ENCODE measurements at places on chromosomes 1 and 21.

- no peaks in the 10 kb centered on the region for H3K27me3 ChIP-seq
- H3K36me3 ChIP-seq: no peaks in the 10 kb centered on the region
- no peaks in the 10 kb centered on the region for H3K4me1 ChIP-seq
- H3K27ac ChIP-seq: no peak overlapping the region
- no peak overlapping the region for H3K4me3 ChIP-seq
- DNase-seq: no peak
These were observed 191.5 kb upstream of the AJAP1 start for GRCh38 chr1:4462831-4463484.

GRCh38 chr1:228095938-228096337, 7.2 kb downstream of the C1orf35 start:
- DNase-seq: no peak
- peaks cover 46% of the 10 kb centered on the region for H3K36me3 ChIP-seq
- no peaks in the 10 kb centered on the region for H3K27me3 ChIP-seq
- peaks cover 2% of the 10 kb centered on the region for H3K4me1 ChIP-seq
- no peak overlapping the region for H3K27ac ChIP-seq

DNA sequence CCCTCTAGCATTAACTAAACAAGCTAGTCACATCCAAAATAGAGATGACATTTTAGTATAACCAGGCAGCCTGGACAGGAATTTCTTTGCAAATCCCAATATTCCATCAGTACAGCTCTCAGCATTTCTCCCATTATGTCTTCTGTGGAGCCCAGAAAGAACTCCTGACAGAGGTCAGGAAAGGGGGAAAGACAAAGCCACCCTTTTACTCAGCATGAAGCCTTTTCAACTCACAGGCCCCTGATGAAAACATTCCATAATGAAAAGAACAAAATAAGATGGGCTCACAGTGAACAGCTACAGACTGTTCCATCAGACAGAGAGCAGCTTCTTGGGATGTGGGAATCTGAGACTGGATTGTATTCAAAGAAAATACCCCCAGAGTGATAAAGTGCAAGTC, 80.6 kb downstream of the TEX35 start:
- H3K4me3 ChIP-seq: no peak overlapping the region
- H3K36me3 ChIP-seq: no peaks in the 10 kb centered on the region
- peaks cover 6% of the 10 kb centered on the region for H3K27me3 ChIP-seq
- H3K27ac ChIP-seq: no peak overlapping the region
- no peaks in the 10 kb centered on the region for H3K4me1 ChIP-seq

GRCh38 chr1:213060836-213061235, 9.8 kb downstream of the RPS6KC1 start:
- H3K27me3 ChIP-seq: no peaks in the 10 kb centered on the region
- H3K27ac ChIP-seq: no peak overlapping the region
- peaks cover 5% of the 10 kb centered on the region for H3K36me3 ChIP-seq
- peaks cover 3% of the 10 kb centered on the region for H3K4me1 ChIP-seq

GRCh38 chr1:73947009-73947408, 251.0 kb downstream of the LRRIQ3 start:
- no peak for DNase-seq
- H3K4me1 ChIP-seq: peaks cover 4% of the 10 kb centered on the region
- H3K27ac ChIP-seq: no peak overlapping the region

GRCh38 chr1:162020150-162020549, 3.5 kb downstream of the OLFML2B start:
- peaks cover 37% of the 10 kb centered on the region for H3K27me3 ChIP-seq
- H3K36me3 ChIP-seq: no peaks in the 10 kb centered on the region
- no peak for DNase-seq
- H3K27ac ChIP-seq: no peak overlapping the region
- H3K4me1 ChIP-seq: peaks cover 12% of the 10 kb centered on the region
- H3K4me3 ChIP-seq: no peak overlapping the region

DNA sequence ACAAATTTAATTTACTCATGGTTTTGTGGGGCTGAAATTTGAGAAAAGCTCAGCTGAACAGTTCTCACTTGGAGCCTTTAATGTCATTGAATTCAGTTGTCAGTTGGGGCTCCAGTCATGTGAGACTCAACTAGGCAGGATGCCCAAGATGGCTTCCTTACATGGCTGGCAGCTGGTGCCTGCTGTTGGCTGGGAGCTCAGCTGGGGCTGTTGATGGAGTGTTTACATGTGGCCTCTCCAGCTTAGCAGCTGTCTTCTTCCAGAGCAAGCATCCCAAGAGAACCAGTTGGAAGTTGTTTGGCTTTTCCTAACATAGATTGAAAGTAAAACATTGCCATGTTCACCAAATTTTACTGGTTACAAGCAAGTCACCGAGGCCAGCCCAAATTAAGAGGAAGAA, 81.8 kb upstream of the KCNA3 start:
- DNase-seq: no peak
- H3K4me1 ChIP-seq: no peaks in the 10 kb centered on the region
- no peak overlapping the region for H3K4me3 ChIP-seq
- H3K27me3 ChIP-seq: peaks cover 36% of the 10 kb centered on the region
- no peak overlapping the region for H3K27ac ChIP-seq
